Activated naive CD4-positive, alpha-beta T cell treated with anti-CD3 and anti-CD28 coated beads, Interleukin-2, amount 50 U/mL, for 72 hours (primary cell): ENCODE measurements at places on chromosomes 3 and 15.

DNA sequence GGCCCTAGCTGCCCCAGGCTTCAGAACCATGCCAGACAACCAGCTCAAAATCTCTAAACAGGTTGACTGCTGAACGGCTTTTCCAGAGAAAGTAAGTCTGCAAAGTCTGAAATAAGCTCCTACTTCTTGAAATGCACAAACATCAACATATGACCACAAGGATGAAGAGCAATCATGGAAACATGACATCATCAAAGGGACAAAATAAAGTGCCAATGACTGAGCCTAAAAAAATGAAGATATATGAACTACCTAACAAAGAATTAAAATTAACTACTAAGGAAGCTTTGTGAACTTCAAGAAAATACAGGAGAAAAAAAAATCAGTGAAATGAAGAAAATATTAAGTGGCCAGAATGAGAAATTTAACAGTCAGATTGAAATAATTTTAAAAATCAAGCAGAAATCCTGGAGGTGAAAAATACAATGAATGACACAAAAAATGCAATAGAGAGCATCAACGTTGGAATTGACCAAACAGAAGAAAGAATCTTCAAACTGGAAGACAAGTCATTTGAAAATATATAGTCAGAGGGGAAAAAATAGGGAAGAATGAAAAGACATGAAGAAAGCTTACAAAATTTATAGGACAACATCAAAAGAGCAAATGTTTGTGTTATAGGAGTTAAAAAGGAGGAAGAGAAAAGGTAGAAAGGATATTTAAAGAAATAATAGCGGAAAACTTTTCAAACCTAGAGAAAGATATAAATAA, 364.2 kb downstream of the OCA2 start:
- no peak for DNase-seq

DNA sequence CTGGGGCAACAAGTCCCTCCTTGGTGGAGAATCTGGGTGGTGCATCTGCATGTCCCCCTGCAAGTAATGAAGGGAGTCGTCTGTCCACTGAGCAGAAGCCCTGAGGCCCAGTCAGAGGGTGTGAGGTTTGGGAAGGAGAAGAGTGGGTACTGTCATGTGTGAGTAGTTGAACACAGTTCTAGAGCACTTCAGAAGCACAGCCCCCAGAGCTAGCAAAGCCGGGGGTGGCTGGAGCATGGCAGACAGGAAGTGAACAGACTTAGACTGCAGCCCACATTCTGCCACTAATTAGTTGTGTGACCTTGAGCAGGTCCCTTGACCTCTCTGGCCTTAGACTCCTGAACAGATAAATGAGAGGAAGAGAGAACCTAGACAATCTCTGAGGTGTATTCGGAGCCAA, 207.6 kb downstream of the UACA start:
- DNase-seq: no peak

DNA sequence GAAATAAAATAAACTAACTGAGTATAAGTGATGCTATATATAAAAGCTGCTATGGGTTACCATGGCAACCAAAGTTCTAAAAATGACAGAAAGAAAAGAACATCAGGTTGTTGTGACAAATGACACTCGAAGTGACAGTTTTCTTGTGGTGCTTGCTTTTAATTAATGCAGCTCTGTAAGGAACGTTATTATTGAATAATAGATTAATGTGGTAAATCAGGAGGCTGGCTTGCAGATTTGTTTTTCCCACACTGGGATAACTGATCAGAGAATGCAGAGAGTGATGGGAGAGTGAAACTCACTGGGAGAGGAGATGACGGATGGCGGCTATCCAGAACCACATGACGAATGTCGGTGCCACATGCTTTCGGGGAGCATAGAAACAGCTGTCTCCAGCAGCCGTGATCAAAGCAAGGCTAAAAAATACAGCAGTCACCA, 207.0 kb upstream of the ATP10A start:
- no peak for DNase-seq

DNA sequence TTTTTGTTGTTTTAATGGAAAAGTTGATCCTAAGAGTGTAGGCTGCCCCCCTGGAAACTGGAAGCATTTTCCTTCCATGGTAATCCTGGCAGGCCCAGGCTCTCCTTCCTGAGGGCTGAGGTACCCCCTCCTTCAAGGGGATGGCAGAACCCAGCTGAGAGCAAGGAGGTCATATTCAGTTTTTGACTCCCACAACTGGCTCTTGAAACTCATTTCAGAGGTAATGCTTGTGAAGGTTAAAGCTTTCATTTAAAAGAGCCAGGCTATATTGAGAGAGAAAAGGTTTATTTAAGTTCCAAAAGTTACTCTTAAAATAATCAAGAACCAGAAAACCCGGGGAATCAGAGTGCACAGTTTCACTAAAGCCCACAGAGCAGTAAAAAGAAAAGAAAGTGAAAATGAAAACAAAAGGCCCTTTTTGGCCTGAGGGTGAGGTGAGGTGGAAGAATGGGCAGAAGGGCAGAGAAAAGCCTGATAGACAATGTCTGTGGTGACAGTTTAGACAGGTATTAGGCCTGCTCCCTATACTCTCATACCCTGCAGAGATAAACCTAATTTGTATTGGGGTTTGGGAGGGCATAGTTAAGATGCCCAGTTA, 47.0 kb upstream of the RBP1 start:
- DNase-seq: no peak

DNA sequence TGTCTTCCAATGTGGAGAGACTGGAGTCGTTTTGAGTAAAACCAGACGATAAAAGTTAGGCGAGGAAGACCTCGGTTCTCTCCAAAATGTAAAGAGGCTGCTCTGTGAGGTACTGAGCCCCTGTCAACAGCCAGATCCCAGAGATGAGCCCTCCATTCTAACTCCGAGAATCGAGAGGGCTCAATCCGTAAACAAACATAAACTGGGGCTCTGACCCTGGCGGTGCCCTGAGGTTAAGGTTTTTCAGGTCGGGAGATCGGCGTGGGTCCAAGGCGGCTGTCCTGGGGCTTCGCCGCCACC, 417 bp downstream of the TBCCD1 start:
- no peak for DNase-seq

DNA sequence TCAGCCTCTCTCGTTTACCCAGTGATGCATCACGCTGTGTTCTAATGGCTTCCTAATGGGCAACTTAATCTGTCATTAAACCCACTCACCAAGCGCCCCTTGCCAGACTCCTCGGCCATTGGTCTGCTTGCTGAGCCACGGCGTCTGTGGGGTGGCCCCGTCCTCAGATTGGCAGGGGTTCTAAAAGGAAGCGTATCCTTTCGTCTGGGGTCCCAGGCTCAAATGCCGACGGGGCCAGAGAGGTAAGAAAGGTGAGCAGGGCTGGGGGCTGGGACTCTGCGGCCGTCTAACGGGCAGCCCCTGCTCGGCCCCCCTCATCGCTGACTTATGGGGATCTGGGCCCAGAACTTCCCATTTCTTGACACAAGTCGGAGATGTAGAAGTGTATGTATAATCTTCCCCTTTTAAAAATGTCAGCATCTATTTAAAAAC, 315.1 kb upstream of the PROK2 start:
- no peak for DNase-seq

GRCh38 chr3:36060950-36061349, 319.4 kb upstream of the STAC start:
- no peak for DNase-seq

DNA sequence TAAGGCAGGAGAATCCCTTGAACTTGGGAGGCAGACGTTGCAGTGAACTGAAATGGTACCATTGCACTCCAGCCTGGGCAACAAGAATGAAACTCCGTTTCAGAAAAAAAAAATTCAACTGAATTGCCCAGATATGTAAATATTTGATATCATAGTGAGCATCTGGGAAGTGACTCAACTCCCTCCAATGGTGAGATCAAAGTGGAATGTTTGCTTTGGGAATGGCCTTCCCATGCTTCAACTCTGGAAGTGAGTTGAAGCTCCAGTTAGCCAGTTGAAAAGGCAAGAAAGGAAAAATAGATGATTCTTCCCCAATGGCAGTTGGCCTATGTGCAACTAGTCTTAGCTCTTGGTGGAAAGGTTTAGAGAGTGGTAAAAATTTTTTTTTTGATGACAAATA, 131.6 kb upstream of the CMC1 start:
- no peak for DNase-seq

DNA sequence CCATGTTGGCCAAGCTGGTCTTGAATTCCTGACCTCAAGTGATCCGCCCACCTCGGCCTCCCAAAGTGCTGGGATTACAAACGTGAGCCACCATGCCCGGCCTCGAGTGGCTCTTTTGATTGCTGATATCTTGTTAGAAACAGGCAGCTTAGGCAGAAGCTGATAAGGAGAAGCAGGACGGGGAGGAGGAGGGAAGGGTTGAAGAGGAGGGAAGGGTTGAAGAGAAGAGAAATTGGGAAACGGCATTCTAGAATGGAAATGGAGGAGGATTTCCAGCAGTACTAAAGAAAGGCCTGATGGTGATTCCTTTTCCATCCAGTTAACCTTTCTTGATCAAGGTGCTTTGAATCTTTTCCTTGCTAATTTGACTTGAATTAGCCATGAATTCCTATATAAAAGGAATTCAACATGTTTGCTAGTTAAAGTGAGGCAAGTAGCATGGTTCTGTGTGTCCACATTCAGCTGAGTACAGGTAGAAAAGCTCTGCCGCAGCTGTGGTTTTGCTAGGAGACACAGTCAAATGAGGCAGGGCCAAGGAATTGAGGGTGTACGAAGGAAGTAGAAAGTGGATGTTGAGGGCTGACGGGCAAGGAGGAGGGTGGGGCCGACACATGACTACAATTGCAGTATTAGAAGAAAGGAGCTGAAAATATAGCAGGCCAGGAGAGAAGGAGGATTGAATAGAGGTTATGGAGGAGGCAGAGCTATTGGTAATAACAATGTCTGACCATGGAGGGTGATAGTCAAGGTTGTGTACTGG, 27.2 kb upstream of the ATP1B3 start:
- no peak for DNase-seq

- DNase-seq: no peak
Observed at GRCh38 chr15:70995383-70995970, 102.9 kb downstream of the LRRC49 start.

DNA sequence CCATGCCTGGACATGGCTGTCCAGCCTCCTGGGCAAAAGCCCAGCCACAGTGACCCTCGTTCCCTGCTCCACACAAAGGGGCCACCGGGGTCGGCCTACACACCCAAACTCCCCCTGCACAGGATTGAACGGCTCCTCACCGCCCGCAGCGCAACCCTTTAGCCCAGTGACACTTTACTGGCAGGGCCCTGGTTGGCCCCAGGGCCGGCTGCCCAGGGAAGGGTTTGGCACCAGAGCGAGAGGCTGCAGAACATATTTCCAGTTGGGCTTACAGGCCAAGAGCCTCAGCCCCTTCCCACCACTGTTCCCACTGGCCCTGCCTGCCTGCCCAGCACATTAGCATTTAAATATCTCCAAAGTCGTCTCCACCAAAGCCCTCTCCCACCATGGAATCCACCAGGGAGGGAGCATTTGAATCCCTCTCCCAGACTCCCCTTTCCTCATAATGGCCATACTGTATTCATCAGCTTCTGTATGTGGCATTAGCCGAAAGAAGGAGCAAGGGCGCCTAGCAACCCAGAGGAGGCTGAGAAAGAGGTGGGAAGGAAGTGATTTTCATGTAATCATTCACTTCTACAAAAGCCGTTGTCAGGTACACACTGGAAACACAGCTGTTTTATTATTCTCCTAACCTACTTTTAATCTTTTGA, 85.4 kb downstream of the SLC6A11 start:
- no peak for DNase-seq

- no peak for DNase-seq
Observed at GRCh38 chr15:51191072-51191670, 96.5 kb upstream of the TNFAIP8L3 start.

- DNase-seq: no peak
Observed at GRCh38 chr3:184786280-184786941, 25.6 kb upstream of the VPS8 start.

- DNase-seq: no peak
Observed at GRCh38 chr3:169827712-169828111, 15.0 kb upstream of the LRRC34 start.
